ENCODE measurements at places on chromosomes 6 and 20.

GRCh38 chr6:159308198-159308597 is 139.0 kb downstream of the FNDC1 start:
- no peak overlapping the region for H3K27ac ChIP-seq
- no peaks in the 10 kb centered on the region for H3K36me3 ChIP-seq
- no peak overlapping the region for H3K4me3 ChIP-seq
- H3K27me3 ChIP-seq = no peaks in the 10 kb centered on the region
- no peak for DNase-seq

DNA sequence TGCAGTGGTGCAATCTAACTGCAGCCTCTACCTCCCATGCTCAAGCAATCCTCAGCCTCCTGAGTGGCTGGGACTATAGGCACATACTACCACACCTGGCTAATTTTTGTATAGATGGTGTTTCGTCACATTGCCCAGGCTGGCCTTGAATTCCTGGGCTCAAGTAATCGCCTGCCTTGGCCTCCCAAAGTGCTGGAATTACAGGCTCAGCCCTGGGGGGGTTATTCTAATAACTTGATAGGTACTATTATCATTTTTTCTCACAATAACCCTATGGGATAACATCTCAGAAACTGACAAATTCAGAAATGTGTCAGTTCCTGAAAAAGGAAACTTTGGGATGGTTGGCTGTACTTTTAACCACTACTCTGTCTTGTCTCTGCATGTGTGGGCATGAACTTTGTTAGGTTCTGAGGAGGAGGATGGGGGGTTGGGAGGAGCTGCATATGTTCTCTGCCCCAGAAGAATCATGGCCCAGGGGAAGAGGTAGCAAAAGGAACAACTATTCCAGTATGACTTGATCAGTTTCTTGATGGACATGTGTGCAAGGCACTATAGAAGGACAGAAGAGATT is 169.9 kb downstream of the CARMIL1 start:
- H3K36me3 ChIP-seq = no peaks in the 10 kb centered on the region
- no peaks in the 10 kb centered on the region for H3K27me3 ChIP-seq
- no peak overlapping the region for H3K4me3 ChIP-seq

DNA sequence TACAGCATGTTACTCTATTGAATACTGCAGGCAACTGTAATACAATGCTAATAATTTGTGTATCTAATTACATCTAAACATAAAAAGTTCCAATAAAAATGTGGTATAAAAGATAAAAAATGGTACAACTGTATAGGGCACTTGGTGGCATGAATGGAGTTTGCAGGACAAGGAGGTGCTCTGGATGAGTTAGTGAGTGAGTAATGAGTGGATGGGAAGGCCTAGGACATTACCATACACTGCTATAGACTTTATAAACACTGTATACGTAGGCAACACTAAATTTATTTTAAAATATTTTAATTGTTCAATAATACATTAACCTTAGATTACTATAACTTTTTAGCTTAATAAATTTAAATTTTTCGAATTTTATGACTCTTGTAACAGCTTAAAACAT is 579.6 kb upstream of the MAN1A1 start:
- no peak for DNase-seq
- H3K27me3 ChIP-seq = no peaks in the 10 kb centered on the region
- no peak overlapping the region for H3K4me3 ChIP-seq

GRCh38 chr6:27890445-27891319 is 21.5 kb downstream of the OR2B2 start:
- peaks cover 20% of the 10 kb centered on the region for H3K4me1 ChIP-seq
- peak overlapping the region; percentile 84 for H3K27ac ChIP-seq
- no peaks in the 10 kb centered on the region for H3K36me3 ChIP-seq
- H3K4me3 ChIP-seq = peak overlapping the region; percentile 75

- no peaks in the 10 kb centered on the region for H3K36me3 ChIP-seq
- H3K27me3 ChIP-seq = no peaks in the 10 kb centered on the region
- peak within 1 kb of the TSS; percentile 73 for H3K4me3 ChIP-seq
- no peak within 1 kb of the TSS for H3K27ac ChIP-seq
- H3K4me1 ChIP-seq = peaks cover 7% of the 10 kb centered on the region
Observed at GRCh38 chr6:31497531-31498476, at the start of gene MICB. Gene MICB, plus strand, starts transcription at chr6:31498145. Its CDS starts 49 bp downstream, at chr6:31498194.

GRCh38 chr6:43706788-43707187 is 19.2 kb upstream of the MRPS18A start:
- H3K36me3 ChIP-seq = no peaks in the 10 kb centered on the region
- no peak for DNase-seq
- no peak overlapping the region for H3K4me3 ChIP-seq
- H3K27ac ChIP-seq = no peak overlapping the region

DNA sequence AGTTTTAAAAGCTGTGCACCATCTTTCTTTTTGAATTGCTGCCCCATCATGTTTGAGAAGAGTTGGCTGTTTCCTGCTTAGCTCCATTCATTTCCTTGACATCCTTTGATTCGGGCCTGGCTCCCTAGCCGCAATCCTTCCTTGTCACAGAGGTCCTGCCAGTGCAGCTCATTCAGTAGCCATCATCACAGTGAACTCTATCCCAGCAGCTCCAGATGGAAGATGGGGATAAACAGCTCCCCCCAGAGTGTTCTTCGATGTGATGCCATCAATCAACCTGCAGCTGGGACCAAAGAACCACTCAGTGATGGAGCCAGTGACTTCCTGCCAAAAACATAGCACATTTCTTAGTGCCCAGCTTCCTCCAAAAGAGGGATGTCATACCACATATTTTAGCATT is 158.8 kb downstream of the FRK start:
- DNase-seq = no peak
- H3K27ac ChIP-seq = no peak overlapping the region
- H3K36me3 ChIP-seq = no peaks in the 10 kb centered on the region
- no peak overlapping the region for H3K4me3 ChIP-seq
